ENCODE measurements at places on chromosomes 3 and 15.

DNA sequence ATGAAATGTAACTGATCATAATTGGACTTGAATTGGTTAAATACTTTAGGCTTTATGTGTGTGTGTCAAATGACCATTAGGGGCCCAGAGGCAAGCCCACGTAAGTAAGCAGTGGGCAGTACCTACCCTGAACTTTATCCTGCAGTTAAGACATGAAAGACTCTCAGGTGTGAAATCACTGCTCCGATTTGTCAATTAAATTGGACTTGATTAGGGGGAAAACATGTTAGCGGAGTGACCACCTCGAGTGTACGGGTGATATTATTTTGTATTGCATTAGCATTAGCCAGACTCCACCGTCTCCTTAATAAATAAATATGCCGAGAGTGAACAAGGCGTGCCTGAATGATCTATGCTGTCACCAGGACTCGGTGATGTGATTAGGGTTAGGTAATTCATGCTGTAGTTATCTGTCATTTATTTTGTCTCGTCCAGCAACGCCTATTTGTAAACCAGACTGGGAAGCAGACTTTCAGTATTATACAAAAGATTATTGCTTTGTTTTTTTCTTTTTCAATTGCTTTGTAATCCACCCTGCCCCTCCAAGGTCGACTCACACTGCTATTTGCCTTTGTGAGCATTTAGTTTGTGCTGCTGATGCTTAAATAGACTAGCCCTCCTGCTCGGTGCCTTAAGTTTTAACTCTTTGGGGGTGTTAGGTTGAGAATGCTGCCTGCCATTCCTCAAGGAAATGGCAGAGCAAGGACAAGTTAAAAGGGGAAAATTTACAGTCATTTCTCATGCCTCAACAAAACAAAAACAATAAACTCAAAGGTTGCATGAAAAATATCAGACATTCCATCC lies 1.8 kb downstream of the RBMS3 start:
- DNase-seq: no peak

- no peak for DNase-seq
These were observed 48.5 kb downstream of the FNDC3B start for GRCh38 chr3:172087602-172088580.

DNA sequence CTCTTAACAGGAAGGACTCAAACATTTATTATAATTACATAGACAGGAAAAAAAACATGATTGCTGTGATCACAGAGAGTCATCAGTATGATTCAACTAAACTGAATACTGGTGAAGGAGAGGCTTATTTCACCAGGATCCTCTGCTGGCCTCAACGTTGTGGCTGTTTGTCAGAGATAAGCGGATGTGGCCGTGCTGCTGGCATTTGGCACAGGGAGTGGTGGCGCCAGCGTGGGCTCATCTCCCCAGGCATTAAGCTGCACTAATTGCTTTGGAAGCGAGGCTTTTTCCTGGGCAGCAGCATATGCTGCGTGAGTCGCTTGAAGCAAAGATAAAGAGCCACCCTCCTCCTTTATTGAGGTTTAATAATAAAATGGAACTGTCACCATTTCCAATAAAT lies 306.7 kb downstream of the LRTM1 start:
- DNase-seq: no peak

DNA sequence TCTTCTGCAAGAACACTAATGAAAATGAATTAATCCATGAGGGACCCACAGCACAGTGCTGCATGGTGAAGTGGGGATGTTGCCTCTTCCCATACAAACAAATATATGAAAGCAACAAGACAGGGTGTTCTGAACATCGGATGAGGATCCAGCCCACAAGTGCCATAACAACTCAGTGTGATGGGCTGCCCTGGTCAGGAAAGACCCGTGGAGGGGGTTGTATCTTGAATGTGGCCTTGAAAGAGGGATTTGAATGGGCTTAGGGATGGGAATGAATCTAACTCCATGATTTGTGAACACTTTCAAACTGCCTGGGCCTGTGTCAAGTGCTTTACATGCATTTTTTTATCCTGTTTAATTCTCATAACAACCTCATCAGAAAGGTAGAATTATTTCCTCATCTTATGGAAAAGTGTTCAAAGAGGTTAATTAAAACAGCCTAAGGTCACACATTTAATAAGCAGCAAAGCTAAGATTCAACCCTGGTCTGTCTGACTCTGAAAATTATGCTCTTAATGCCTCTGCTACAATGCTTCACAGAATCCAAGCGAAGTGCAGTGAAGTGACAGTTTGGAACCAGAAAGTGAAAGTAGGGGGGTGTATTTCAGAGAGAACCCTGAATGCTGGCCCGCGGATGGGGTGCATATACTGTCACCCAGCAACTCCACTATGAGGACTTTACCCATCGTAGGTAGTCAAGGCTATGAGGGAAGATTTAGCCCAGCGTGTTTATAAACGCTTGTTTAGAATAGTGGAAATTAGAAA lies 65.6 kb upstream of the HEG1 start:
- no peak for DNase-seq

DNA sequence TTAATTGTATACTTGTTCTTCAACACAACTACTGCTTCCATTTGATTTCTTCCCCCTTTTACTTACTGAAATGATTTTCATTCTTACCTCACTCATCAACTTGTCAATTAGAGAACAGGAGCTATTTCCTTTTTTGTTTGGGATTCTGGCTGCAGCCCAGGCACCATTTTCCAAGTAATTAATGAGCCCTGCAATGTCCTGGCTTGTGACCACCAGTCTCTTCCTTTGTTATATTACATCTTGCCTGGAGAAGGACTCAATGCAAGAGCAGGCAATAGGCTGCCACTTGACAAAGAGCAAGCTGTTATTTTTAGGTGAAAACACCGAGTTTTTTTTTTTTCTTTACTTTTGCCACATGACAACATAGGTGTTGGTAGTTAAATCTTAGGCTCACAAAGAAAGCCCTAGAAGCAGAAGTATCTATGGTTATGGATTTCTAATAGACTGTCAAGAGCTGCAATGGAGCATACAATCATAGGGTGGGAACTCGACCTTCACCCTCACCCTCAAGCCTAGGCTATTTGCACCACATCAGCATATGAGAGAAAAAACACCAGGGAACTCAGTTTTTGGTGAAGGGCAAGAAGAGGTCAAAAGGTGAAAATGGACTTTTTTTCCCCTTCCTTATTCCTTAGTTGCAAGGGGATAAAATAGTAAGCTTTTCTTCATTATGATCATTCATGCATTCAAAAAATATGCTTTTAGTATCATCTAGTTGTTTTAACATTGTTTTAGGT lies 114.9 kb downstream of the TNIK start:
- DNase-seq: no peak

GRCh38 chr3:133943031-133943535 lies 47.4 kb upstream of the RAB6B start:
- DNase-seq: no peak

All from NCI-H526 (cell line).